ENCODE measurements at places on chromosomes 1 and 21. TPM values are rescaled to one million over a fixed set of nuclear protein-coding genes. Genes with fewer than 3 reads are reported as not detected.
A peak's percentile ranks its signal among the peaks of the same experiment; 100 is the strongest.

DNA sequence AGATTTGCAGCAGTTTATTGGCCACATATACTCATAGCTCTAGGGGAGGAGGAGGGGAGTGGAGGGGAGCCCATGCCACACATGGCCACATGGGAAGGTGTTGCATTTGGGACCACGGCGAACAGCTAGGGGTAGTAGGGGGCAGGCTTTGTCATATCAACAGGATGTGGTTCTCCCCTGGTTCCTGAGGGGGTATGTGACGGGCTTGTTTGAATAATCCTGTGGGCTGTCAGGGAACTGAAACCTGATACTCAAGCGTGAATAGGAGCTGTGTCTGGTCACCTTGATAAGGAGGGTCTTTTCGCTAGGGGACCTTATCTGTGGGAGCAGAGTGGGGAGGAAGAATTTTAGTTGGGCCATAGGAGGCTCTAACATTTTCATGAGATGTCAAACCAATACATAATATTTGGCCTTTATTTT lies 264.7 kb downstream of the CTH start:
- no peak for DNase-seq

DNA sequence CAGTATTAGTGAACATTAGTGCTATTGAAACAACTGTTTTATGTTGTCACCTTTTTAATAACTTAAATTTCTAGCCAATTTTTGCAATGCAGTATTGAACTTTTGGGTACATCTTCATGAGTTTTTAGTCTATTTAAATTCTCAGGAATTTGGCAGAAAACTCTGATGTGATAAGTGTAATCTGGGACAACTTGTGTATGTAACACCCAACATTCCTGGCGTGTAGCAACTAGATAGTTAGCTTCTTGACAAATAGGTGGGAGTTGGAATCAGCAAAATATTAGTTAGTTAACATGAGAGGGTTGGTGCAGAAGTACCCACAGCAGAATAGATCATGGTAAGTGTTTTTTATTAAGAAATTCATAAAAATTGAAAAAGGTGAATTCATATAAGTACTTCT lies 111.6 kb downstream of the ITSN1 start:
- peak; percentile 38 for DNase-seq

The SLC45A1 gene
- polyA plus RNA-seq = 0.34 TPM

The HCRTR1 gene
- not detected for polyA plus RNA-seq

All from cardiac muscle cell (in vitro differentiated cells and primary cell).